NCI-H1417 treated with DMSO at 0.1 percent for 48 hours (cell line): ENCODE measurements at places on chromosomes 13 and 19.

- no peak for DNase-seq
Measured at GRCh38 chr13:34886987-34887386, 55.1 kb upstream of the NBEA start.

- no peak for DNase-seq
Measured at GRCh38 chr13:113756441-113757097, 2.5 kb upstream of the TMEM255B start.

GRCh38 chr19:46639358-46640182 lies 3.6 kb upstream of the GNG8 start:
- DNase-seq, result no peak

DNA sequence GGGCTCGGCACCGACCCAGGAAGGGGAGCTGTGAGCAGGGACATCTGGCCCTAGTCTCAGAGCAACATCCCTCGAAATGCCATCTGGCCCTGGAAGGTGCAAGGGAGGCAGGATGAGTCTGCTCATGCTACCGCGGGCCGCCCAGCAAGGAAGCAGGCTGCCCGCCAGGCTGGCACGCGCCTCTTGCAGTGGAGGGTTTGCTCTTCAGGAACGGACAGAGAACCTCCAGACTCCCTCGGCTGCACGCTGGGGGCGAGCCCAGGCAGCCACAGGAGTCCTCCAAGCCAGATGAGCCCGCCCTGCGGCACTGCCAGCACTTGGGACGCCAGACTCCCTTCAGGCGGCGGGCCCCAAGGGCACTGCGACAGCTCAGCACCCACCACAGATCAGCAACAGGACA lies 10.1 kb upstream of the ATP8B3 start:
- no peak for DNase-seq

DNA sequence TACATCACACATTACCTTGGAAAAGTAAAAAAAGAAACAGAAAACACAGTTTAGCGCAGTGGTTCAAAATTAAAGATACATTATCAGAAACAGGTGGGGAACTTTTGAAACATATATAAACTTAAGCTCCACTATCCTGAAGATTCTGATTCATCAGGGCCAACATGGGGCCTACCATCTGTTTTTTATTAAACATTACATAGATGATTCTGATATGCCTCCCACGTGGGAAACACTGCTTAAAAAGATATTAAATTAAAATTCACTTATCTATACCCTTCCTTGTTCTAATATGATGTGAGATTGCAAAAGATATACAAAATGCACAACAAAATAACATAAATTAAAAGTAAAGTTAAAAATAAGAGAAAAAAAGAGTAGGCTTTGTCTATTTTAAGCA lies 125.0 kb downstream of the VWA8 start:
- DNase-seq, result no peak

GRCh38 chr13:33076001-33076992 lies 60.1 kb downstream of the KL start:
- no peak for DNase-seq

- DNase-seq, result peak; percentile 4
Measured at GRCh38 chr19:45276284-45276687, 25.2 kb downstream of the MARK4 start.

DNA sequence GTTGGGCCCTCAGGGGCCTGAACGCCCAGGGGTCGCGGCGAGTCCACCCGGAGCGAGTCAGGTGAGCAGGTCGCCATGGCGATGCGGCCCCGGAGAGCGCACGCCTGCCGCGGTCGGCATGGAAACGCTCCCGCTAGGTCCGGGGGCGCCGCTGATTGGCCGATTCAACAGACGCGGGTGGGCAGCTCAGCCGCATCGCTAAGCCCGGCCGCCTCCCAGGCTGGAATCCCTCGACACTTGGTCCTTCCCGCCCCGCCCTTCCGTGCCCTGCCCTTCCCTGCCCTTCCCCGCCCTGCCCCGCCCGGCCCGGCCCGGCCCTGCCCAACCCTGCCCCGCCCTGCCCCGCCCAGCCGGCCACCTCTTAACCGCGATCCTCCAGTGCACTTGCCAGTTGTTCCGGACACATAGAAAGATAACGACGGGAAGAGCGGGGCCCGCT lies at the start of gene CCNA1:
Gene CCNA1 (plus strand): TSS at position 390 of the 439 bp plus-strand sequence. CDS start 562 bp downstream, outside the sequence.
- peak; percentile 39 for DNase-seq

DNA sequence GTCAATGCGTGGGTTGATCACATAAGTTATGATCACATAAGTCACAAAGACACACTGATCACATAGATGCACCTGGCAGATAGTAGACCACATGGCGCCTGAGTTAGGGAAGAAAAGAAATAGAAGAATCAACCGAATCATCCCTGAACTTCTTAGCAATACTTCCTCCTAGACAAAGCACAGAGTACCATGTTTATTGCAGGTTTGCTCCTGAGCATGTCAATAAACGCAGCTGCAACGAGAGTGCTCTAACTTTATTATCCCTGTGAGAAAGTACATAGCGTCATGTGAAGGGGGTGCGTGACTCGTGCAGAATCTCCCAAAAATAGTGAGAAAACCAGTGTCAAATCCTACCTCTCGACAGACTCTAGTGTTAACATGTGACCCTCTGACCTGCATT lies 17.3 kb downstream of the NCR1 start:
- DNase-seq, result no peak

GRCh38 chr19:43812259-43812658 lies 10.0 kb upstream of the LYPD5 start:
- DNase-seq, result no peak

DNA sequence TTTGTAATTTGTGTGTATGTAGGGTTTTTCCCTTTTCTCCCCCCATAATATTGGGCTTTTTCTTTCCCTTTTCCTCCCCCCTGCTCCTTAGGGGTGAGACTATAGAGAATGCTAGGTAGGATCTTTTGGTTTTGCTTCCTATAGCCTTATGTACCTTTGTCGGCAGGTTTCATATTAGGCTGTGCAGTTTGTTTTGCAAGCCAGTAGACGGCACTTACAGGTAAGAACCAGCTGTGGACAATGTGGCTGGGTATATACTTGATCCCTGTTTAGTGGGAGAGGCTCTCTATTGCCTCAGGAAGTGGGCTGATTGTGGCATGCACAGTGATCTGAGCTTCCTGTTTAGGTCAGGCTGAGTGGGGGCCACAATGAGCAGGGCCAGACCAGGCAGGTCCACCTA lies 359.2 kb upstream of the OBI1 start:
- no peak for DNase-seq

DNA sequence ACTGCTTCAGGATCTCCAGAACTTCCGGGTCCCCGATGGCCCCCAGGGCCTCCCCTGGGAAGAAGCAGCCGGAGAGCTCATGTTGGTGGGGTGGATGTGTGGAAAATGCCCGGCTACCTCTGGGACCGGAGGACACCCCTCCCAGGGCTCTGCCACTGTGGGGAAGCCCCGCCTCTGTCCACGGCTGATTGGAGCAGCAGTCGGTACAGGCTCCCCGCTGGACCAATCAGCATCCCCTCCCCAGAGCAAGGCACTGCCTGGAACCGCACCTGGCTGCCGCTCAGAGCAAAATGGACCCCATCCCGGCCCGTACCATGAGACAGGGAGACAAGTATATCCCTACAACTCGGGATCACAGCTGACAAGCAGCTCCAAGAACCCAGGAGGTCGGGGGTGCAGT lies 6.4 kb downstream of the DOHH start:
- DNase-seq, result no peak

- DNase-seq, result no peak
Measured at GRCh38 chr19:49421039-49421877, 2.0 kb downstream of the PTH2 start.

DNA sequence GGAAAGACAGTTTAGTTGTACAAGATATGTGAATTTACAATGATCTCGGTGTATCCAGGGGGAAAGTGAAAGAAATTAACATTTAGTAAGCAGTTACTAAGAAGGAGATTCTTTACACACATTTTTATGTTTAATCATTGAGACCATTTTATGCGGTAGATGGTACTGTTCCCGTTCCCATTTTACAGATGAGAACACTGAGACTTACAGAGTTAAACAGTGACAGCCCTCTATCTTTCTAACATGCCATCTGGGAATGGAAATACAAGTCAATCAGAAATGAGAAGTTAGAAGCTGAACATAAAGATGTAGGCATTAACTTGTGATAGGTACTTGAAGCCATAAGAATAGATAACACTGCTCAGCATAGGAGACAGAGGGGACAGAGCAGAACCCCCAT lies 144.9 kb downstream of the VWA8 start:
- no peak for DNase-seq

DNA sequence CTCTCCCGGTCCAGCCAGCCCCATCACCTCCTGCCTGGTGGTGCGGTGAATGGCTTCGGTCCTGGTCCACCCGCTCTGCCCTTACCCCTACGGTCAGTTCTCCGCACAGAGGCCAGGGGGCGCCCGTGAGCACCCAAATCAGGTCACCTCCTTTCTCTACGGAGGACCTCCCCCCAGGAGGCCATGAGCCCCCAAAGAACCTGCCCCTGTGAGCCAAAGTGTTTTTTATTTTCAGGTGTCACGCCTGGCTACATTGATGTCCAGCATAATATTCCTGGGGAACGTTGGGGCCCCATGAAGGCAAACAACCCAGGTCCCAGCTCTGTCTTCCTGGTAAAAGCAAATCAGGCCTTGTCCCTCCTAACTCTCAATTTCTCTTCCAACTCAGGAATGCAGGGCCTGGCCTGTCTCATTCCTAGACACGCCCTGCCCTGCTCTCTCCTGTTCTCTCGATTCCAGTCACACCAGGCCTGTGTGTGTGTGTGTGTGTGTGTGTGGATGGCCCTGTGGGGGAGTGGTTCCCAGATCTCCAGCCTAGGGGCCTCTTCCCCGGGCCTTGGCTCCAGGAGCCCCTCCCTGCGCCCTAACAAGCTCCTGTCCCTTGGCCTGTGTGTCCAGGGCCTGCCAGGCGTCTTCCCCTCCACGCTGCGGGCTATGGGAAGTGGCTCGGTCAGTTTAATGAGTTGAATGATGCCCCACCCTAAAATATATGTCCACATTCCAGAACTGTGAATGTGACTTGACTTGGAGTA lies 9.7 kb upstream of the GIPC1 start:
- DNase-seq, result no peak

DNA sequence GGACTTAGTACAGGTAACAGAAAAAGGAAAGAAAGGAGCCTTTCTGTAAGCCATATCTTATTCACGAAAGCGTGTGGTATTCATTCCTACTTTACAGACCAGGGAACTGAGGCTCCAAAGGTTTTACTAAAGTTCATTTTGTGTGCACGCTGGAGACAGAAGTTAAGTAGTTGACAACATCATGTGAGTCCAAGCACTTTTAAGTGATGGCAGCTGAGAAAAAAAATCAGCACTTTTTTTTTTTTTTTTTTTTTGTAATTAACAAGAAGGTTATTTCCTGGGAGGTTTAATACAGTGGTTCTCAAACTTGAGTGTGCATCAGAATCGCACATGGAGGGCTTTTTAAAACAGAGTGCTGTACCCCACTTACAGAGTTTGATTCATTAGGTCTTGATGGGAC lies 2.0 kb downstream of the DNAJC3 start:
- no peak for DNase-seq

- DNase-seq, result no peak
Measured at GRCh38 chr13:49053906-49054305, 78.2 kb downstream of the FNDC3A start.

GRCh38 chr13:99528547-99528946 lies 27.3 kb downstream of the TM9SF2 start:
- DNase-seq, result peak; percentile 63

DNA sequence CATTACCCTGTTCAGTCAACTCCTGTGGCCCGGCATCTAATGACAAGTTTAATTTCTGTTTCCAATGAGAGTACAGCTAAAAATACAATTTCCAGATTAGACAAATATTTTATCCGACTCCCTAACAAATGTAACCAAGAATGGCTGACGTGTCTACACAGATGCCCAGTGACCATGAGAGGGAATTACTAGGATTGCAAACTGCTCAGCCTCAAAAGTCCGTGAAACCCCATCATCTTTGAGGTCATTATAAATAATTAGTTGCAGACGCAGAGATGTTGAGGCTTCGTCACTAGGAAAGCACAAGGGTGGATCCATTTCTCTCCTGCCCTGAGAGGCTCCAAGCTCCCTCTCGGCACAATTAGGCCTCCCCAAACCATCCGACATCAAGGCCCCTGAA lies 104.1 kb upstream of the ZNF507 start:
- DNase-seq, result no peak

DNA sequence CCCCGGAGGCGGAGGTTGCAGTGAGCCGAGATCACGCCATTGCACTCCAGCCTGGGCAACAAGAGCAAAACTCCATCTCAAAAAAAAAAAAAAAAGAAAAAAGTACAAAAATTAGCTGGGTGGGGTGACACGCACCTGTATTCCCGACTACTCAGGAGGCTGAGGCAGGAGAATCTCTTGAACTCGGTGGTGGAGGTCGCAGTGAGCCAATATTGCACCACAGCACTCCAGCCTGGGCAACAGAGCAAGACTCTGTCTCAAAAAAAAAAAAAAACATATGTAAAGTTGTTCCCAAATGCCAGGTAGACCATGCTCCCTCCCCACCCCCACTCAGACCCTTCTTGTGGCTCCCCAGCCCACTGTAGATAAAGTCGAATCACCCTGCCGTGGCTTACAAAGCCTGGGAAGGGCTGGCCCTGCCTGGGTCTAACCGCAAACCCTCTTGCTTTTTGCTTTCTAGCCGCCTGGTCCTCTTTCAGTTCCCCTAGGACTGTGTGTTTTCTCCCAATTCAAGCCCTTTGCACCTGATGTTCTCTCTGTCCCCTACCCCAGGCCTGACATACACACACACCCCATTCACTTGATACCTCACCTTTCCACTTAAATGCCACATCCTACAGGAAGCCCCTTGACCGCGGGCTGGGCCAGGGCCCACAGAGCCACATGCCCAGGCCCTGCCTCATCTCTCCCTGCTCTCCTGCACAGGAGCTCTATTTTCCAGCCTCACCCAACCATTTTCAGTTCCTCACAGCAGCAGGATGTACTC lies 34.4 kb downstream of the MAP4K1 start:
- DNase-seq, result no peak

DNA sequence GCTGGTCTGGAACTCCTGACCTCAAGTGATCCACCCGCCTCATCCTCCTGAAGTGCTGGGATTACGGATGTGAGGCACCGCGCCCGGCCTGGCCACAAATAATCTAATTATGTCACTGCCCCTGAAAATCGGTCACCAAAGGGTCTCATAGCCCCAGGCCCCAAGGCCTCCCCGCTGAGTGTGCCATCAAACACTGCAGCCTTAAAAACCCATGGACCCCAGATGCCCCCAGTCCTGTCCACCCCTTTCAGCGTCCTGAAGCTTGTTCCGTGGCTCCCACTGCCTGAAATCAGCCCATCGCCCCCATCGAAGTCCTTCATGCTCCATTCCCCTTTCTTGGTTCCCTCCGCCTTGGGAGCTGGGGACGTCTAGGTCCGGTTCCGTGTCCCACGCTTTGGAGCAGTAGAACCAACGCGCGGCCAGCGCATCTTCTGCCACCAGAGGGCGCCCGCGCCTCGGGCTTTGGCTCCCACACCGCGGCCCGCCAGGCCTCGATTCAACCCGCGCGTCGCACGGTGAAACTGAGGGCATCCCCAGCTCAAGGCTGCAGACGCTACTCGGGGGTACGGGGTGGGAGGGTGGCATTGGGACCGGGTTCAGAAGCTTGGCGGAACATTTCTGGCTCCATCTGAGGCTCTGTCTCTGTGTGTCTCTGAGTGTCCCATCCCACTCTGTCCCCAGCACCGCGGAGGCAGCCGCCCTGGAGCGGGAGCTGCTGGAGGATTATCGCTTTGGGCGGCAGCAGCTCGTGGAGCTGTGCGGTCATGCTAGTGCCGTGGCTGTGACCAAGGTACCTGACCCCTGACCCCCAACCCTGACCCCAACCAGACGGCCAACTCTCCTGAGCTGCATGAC lies 3.5 kb downstream of the YJEFN3 start:
- no peak for DNase-seq

- no peak for DNase-seq
Measured at GRCh38 chr19:4567584-4568071, 8.1 kb upstream of the SEMA6B start.
